ENCODE measurements at places on chromosomes 7 and 10.

- DNase-seq, result peak; percentile 64
Measured at GRCh38 chr10:58266826-58267712, 625 bp downstream of the IPMK start.

DNA sequence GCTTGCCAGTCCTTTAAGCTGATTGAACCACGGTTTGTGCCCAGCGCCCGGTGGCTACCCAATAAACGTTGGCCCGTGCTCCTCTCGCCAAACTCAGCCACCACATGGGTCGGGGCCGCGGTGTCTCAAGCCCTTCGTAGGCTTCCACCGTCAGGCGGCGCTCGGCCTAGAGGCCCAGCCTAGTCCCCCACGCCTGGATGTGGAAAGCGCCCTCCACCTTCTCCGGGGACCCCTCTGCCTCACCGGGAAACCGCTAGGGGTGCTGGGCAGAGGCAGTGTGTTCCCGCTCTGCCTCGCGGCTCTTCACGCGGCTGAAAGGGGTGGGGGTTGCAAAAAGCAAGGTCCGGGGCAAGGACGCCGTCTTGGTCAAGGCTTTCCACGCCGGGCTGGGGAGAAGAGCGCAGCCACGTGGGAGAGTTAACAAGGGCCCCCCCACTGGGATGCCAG lies 29.8 kb downstream of the LEP start:
- no peak for DNase-seq

DNA sequence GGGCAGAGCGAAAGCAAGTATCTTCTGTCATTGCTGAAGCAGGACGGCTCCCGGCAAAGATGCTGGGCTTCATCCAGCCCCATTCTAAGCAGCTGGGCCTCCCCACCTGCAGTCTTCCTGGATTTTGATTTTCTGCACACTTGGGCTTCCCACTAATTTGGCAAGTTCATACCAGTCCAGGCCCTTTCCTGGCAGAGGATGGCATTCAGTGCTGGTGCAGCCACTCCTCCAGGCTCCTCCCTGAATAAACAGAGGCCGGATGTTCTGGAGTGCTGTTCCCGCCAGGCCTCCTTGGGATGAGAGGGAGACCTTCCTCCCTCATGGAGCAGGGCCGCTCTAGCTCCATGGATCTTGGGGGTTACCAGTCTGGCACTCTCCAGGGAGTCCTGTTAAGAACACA lies 3.4 kb downstream of the BAG3 start:
- DNase-seq, result no peak

GRCh38 chr10:109976681-109977080 lies 31.1 kb upstream of the ADD3 start:
- no peak for DNase-seq

- no peak for DNase-seq
Measured at GRCh38 chr10:92690211-92690914, 608 bp downstream of the HHEX start.

DNA sequence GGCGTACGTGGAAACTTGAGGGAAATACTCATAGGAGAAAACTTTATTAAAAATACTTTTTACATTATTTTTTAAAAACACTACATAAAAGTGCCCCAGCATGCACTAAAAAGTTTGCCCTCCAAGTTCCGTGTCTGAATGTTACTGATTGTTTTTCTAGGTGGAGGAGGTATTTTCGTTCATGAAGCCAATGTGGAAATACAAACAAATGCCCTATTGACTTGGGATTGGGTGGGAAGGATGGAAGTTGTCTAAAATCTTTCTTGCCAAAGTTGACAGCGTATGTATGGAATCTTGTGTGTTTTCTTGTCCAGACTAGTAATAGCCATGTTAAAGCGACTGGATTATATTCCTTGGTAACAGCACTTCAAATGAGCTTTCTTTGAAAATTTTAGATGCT lies 1.2 kb downstream of the PROSER2 start:
- DNase-seq, result no peak

GRCh38 chr10:19847321-19847720 lies 31.1 kb downstream of the PLXDC2 start:
- DNase-seq, result no peak

- DNase-seq, result no peak
Measured at GRCh38 chr7:604884-605531, 85.4 kb upstream of the PDGFA start.

- DNase-seq, result peak; percentile 51
Measured at GRCh38 chr10:28241741-28242399, 61.0 kb downstream of the MPP7 start.
